ENCODE measurements at places on chromosomes 16 and 17. TPM values are rescaled to one million over a fixed set of nuclear protein-coding genes. Genes with fewer than 3 reads are reported as not detected.

DNA sequence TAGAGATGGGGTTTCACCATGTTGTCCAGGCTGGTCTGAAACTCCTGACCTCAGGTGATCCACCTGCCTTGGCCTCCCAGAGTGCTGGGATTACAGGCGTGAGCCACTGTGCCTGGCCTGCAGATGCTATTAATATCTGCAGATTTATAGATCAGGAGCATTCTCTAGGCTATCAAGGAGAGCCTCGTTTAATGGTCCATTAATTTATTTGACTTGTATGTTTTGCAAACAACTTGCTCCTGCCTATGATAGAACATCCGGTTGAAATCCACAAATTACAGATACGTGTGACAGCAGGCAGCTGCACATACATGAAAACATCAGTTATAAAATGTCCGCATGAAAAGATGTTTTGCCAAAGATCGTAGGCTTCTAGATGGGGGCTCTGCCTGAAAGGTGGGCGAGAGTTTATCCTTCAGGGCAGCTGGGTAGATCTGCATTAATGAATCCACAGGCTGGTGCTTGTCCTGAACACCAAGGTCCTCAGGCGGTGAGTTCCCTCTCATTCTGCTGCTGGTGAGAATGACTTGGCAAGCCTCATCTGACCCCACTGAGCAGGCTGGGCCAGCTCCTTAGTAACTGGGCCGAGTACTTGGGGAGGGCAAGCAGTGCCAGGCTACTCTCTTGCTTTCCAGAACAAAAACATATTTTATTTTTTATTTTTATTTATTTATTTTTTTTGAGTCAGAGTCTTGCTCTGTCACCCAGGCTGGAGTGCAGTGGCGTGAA lies 37.1 kb upstream of the MGAT5B start:
- H3K36me3 ChIP-seq = no peaks in the 10 kb centered on the region
- no peak overlapping the region for H3K27ac ChIP-seq
- no peaks in the 10 kb centered on the region for H3K4me1 ChIP-seq
- DNase-seq = no peak
- no peaks in the 10 kb centered on the region for H3K27me3 ChIP-seq

DNA sequence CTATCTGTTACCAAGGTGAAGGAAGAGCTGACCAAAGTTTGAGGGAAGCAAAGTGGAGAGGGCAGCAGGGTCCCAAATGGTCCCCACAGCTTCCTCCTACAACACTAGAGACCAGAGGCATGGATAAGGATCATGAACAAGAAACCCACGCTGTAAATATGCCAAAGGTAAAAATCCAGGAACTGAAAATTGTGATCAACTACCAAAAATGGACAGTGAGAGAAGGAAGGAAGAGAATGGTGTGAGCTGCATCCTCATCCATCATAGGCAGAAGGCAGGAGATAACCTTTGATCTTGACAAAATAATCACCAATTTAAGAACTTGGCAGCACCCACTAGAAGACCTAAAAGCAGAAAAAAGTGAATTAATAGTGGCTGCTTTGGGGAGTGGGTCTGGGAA lies 66.2 kb downstream of the CYTH1 start:
- no peaks in the 10 kb centered on the region for H3K27me3 ChIP-seq
- DNase-seq = no peak
- no peaks in the 10 kb centered on the region for H3K36me3 ChIP-seq
- H3K4me3 ChIP-seq = no peak overlapping the region
- H3K4me1 ChIP-seq = peaks cover 11% of the 10 kb centered on the region
- H3K27ac ChIP-seq = no peak overlapping the region

GRCh38 chr17:44642834-44643233 lies 13.4 kb upstream of the MEIOC start:
- no peaks in the 10 kb centered on the region for H3K36me3 ChIP-seq
- no peaks in the 10 kb centered on the region for H3K27me3 ChIP-seq
- no peaks in the 10 kb centered on the region for H3K4me1 ChIP-seq
- peak; percentile 22 for DNase-seq

DNA sequence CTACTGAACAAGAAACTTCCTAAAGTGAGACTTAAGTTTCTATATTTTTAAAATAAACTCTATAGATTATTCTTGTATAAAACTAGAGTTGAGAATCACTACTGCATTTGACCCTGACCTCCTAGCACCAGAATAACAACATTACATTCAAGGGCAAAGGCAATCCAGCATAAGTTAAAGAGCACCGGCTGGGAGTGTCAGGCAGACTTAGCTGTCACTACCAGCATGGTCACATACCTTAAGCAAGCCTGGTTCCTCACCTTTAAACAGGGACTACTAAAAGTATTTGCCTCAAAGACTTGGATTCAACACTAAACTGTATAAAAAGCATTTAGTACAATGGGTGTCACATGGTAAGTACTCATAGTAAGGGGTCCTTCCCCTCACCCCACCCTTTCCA lies 90.4 kb downstream of the SSH2 start:
- no peaks in the 10 kb centered on the region for H3K27me3 ChIP-seq
- no peak overlapping the region for H3K4me3 ChIP-seq
- peaks cover 42% of the 10 kb centered on the region for H3K4me1 ChIP-seq

DNA sequence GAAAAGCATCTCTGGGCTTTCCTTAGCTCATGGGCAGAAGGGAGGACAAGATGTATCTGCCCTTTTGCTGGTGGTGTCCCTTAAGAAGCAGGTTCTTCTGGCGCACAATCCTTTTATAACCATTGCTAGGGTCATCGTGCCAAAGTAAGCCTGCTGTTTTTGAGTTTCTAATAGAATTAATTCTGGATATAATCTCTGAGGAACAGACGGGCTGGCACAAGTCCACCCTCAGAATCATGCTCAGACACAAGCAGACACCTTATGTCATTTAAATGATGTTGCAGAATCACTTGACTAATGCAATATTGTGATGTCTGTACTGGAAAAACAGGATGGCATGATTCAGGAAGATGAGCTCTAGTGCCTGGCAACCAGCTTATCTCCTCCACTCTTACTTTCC lies 18.8 kb upstream of the MMD start:
- H3K27me3 ChIP-seq = no peaks in the 10 kb centered on the region
- H3K27ac ChIP-seq = no peak overlapping the region
- H3K36me3 ChIP-seq = no peaks in the 10 kb centered on the region
- H3K4me3 ChIP-seq = no peak overlapping the region
- peaks cover 25% of the 10 kb centered on the region for H3K4me1 ChIP-seq

- no peak for DNase-seq
- peaks cover 8% of the 10 kb centered on the region for H3K4me1 ChIP-seq
- H3K27ac ChIP-seq = no peak overlapping the region
- H3K27me3 ChIP-seq = no peaks in the 10 kb centered on the region
- H3K4me3 ChIP-seq = no peak overlapping the region
These were observed 44.7 kb downstream of the CEP95 start for GRCh38 chr17:64551461-64551860.

- H3K4me1 ChIP-seq = peaks cover 24% of the 10 kb centered on the region
- DNase-seq = no peak
- no peak overlapping the region for H3K4me3 ChIP-seq
- H3K27me3 ChIP-seq = no peaks in the 10 kb centered on the region
These were observed 127.0 kb upstream of the CIBAR2 start for GRCh38 chr16:85239239-85239638.

GRCh38 chr16:88638323-88639230 lies at the start of gene IL17C:
TSS of gene IL17C (plus strand) at chr16:88638572. CDS start at chr16:88638642, 70 bp downstream.
- no peaks in the 10 kb centered on the region for H3K36me3 ChIP-seq
- no peak within 1 kb of the TSS for H3K4me3 ChIP-seq
- no peak within 1 kb of the TSS for H3K27ac ChIP-seq
- DNase-seq = no peak
- peaks cover 4% of the 10 kb centered on the region for H3K4me1 ChIP-seq
- peaks cover 59% of the 10 kb centered on the region for H3K27me3 ChIP-seq

GRCh38 chr16:84678541-84678940 lies 21.3 kb upstream of the USP10 start:
- H3K4me3 ChIP-seq = no peak overlapping the region
- no peaks in the 10 kb centered on the region for H3K27me3 ChIP-seq
- H3K36me3 ChIP-seq = no peaks in the 10 kb centered on the region
- DNase-seq = no peak
- H3K27ac ChIP-seq = no peak overlapping the region

DNA sequence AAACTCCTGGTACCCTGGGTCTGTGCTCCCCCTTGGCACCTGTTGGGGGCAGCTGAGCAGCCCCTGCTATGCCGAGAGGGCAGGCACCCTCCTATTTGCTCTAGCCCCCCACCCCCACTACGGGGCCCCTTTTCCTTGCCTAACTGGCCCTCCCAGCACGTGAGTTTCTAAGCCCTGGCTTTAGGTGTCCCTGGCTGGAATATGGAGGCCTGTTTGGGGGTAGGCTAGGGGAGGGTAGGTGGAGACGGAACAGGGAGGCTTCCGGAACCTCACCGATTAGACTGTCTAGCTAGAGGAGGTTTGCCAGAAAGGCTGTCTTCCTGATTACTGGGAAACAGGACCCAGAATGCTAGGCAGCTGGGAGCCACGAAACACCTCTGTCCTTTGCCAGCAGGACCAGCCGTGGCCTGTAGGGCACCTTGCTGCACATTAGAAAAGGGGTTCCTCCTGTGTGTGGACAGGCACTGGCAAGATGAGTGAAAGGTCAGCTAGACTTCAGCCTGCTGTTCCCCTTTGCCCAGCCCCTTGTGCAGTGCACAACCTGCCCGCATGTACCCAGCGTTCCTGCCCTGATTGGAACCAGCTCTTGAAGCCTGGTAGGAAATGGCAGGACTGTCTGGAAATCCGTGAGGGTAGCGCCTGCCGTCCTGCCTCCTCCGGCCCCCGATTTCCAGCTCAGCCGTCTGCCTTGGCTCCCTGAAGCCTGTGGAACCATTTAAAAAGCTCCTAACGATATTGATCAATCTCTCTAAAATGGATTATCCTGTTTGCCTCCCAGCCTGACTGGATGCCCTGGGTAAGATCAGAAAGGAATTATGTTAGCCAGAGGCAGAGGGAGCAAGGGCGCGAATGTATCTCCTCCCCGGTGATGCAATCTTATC lies 83.4 kb upstream of the GSE1 start:
- DNase-seq = no peak
- H3K36me3 ChIP-seq = no peaks in the 10 kb centered on the region
- peaks cover 67% of the 10 kb centered on the region for H3K4me1 ChIP-seq
- peak overlapping the region; percentile 47 for H3K27ac ChIP-seq

GRCh38 chr16:49672753-49673152 lies 183.2 kb downstream of the ZNF423 start:
- no peaks in the 10 kb centered on the region for H3K4me1 ChIP-seq
- DNase-seq = no peak
- no peak overlapping the region for H3K4me3 ChIP-seq
- no peak overlapping the region for H3K27ac ChIP-seq

TBX2 gene
- 228 TPM for total RNA-seq

CCL4 gene
- not detected for total RNA-seq

SEC14L5 gene
- total RNA-seq = 0.21 TPM

KRTAP3-1 gene
- not detected for total RNA-seq
